ENCODE measurements at places on chromosomes 16 and 17. TPM values are rescaled to one million over a fixed set of nuclear protein-coding genes. Genes with fewer than 3 reads are reported as not detected.

DNA sequence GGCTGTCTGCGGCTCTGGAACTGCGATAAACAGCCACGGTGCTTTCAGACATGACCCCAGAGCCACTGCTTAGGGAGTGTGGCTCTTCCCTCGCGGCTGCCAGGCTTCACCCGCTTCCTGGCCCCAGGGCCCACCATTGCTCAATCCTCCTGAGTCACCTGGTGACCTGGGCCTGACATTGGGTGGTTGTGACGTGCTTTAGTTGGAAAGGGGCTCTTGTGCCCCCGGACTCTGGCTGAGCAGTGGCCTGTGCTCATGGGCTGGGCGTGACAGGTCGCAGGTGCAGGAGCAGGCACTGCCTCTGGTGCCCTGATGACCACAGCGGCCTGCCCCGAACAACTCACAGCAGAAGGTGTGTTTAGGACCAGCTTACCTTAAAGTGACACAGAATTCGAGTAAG is 8.6 kb upstream of the NUDT16L1 start:
- no peaks in the 10 kb centered on the region for H3K27me3 ChIP-seq
- peaks cover 10% of the 10 kb centered on the region for H3K4me1 ChIP-seq
- no peak overlapping the region for H3K27ac ChIP-seq
- no peak overlapping the region for H3K4me3 ChIP-seq
- peak; percentile 10 for DNase-seq

Gene CPHXL2
- total RNA-seq: not detected

DNA sequence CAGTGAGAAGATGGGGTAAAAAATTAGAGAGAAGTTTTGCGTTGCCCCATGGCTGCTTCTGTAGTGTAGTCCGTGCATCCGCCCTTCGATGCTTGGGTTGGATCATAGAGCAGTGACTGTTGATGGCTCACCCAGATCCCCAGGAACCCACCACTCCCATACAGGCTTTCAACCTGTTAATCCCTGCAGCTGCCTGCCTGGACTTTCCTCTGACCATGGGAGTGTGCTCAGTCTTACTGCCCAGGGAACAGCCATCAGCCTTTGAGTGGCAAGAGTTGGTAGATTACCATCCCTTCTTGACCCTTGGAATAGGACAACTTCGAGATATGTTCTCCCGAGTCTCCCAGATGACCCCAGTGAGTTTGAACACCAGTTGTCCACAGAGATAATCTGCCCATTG is 299.5 kb upstream of the HSBP1 start:
- H3K27me3 ChIP-seq: no peaks in the 10 kb centered on the region
- H3K4me1 ChIP-seq: no peaks in the 10 kb centered on the region
- H3K4me3 ChIP-seq: no peak overlapping the region
- no peak for DNase-seq
- no peaks in the 10 kb centered on the region for H3K36me3 ChIP-seq

GRCh38 chr17:81831563-81831956 is 1.5 kb downstream of the MCRIP1 start:
- DNase-seq: no peak
- H3K36me3 ChIP-seq: no peaks in the 10 kb centered on the region
- H3K4me3 ChIP-seq: no peak overlapping the region
- H3K4me1 ChIP-seq: peaks cover 21% of the 10 kb centered on the region

GRCh38 chr16:81431554-81432353 is 12.9 kb upstream of the CMIP start:
- no peak overlapping the region for H3K4me3 ChIP-seq
- peak overlapping the region; percentile 59 for H3K27ac ChIP-seq
- peaks cover 13% of the 10 kb centered on the region for H3K4me1 ChIP-seq
- peak; percentile 64 for DNase-seq

DNA sequence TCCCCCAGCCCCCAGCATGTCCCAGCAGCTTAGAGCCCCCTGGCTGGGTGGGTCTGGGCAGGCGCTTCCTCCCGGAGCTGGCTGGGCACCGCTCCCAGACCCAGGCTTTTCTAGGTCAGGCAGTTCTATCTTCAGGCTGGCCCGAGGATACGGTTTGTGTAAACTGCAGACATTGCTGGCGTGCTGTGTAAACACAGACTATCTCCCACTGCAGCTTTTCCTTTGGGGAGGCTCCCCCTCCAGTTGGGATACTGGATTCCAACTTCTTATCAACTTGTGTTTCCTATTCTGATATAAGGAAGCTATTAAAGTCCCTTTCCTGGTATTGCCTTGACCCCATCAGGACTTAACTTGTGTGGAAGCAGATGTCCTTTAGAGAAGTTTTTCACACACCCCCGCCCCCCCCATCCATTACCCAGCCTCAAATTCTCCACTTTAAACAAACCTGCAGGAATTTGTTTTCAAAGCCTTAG is 18.3 kb upstream of the GNA13 start:
- H3K4me1 ChIP-seq: peaks cover 47% of the 10 kb centered on the region
- no peaks in the 10 kb centered on the region for H3K36me3 ChIP-seq
- H3K27ac ChIP-seq: no peak overlapping the region
- no peak overlapping the region for H3K4me3 ChIP-seq

Gene FNDC8
- total RNA-seq: not detected

DNA sequence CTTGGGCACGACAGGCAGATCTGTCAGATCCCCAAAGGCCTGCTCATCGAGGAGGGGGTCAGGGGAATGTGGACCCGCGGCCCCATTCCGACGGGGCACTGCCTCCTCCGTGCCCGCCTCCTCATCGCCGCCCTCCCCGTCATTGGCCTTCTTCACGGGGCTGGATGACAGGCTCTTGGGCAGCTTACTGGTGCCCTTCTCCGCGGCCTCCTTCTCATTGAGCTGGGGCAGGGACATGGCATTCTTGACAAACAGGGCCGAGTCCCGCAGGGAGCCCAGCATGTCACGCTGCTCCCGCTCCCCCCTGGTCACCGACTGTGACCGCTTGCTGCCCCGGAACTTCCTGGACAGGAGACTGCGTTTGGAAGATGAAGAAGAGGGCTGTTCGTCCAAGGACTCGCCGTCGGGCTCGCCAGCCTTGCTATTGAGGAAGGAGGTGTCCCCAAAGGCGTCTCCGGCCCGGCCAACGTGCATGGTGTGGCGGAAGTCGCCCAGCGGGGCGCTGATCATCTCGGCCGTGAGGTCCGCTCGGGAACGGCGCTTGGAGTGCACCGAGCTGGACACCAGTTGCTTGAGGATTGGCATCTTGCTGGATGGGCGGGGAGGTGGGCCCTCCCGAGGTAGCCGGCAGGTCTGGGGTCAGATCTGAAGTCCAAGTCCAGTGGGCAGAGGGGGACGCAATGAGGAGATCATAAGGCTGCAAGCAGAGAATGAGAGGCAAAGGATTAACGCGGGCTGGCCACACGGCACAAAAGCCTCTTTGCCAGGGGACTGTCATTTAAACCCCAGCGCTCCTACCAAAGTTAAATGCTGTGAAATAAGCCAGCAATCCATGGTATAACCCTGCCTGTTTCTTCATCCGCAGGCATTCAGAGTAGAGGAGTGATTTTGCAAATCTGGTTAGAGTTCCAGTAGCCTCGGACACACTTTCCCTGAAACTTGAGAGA is 24.5 kb upstream of the CPSF4L start:
- DNase-seq: no peak
- peaks cover 25% of the 10 kb centered on the region for H3K36me3 ChIP-seq
- H3K27me3 ChIP-seq: no peaks in the 10 kb centered on the region
- H3K4me1 ChIP-seq: peaks cover 48% of the 10 kb centered on the region

- H3K4me1 ChIP-seq: peaks cover 22% of the 10 kb centered on the region
- peak overlapping the region; percentile 95 for H3K4me3 ChIP-seq
- peaks cover 40% of the 10 kb centered on the region for H3K36me3 ChIP-seq
- peak; percentile 27 for DNase-seq
- peak overlapping the region; percentile 88 for H3K27ac ChIP-seq
Measured at GRCh38 chr16:74297145-74297665, 591 bp downstream of the PSMD7 start.

DNA sequence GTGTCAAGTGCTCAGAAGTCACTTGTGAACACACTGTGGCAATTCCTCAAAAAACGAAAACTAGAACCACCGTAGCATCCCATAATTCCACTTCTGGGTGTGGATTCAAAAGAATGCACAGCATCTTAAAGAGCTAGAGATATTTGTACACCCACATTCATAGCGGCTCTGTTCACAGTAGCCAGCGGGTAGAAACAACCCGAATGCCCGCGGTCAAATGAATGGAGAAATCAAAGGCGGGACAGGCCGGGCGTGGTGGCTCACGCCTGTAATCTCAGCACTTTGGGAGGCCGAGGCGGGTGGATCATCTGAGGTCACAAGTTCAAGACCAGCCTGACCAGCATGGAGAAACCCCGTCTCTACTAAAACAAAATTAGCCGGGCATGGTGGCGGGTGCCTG is 337.5 kb downstream of the SEC14L1 start:
- DNase-seq: no peak
- no peak overlapping the region for H3K4me3 ChIP-seq
- peak overlapping the region; percentile 75 for H3K27ac ChIP-seq
- H3K4me1 ChIP-seq: peaks cover 38% of the 10 kb centered on the region

DNA sequence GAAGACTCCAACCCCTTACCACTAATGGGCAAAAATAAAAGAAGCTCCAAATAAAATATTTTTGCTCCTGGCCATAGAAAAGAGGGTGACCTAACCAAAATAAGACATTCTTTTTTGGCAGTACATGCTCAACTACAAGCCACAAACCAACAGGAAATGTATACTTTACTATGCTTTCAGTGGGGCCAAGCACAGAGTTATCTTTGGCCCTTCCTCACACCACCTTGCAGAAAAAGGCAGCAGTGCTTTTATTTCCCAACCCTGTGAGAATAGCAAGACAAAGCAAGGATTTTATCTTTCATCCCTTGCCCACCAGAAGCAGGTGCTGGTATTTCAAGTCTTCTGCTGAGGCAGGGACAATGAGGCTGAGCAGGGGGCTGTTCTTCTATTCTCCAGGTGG is 1493.1 kb downstream of the CDH11 start:
- no peak overlapping the region for H3K27ac ChIP-seq
- H3K27me3 ChIP-seq: no peaks in the 10 kb centered on the region
- H3K36me3 ChIP-seq: no peaks in the 10 kb centered on the region
- no peaks in the 10 kb centered on the region for H3K4me1 ChIP-seq
- DNase-seq: no peak
- no peak overlapping the region for H3K4me3 ChIP-seq

GRCh38 chr17:30921544-30922196 is at the start of gene ADAP2:
ADAP2 (plus strand) TSS chr17:30921945; CDS start chr17:30922015, 70 bp downstream.
- H3K27ac ChIP-seq: no peak within 1 kb of the TSS
- no peaks in the 10 kb centered on the region for H3K36me3 ChIP-seq
- 0 out of 2 replicates have a peak, but pooled peaks cover 6% of the 10 kb centered on the region for H3K4me1 ChIP-seq

Gene CACNG1
- not detected for total RNA-seq

GRCh38 chr16:28495098-28495793 is 803 bp downstream of the APOBR start:
- no peak overlapping the region for H3K27ac ChIP-seq
- H3K36me3 ChIP-seq: no peaks in the 10 kb centered on the region
- no peak overlapping the region for H3K4me3 ChIP-seq
- H3K27me3 ChIP-seq: no peaks in the 10 kb centered on the region
- no peaks in the 10 kb centered on the region for H3K4me1 ChIP-seq

DNA sequence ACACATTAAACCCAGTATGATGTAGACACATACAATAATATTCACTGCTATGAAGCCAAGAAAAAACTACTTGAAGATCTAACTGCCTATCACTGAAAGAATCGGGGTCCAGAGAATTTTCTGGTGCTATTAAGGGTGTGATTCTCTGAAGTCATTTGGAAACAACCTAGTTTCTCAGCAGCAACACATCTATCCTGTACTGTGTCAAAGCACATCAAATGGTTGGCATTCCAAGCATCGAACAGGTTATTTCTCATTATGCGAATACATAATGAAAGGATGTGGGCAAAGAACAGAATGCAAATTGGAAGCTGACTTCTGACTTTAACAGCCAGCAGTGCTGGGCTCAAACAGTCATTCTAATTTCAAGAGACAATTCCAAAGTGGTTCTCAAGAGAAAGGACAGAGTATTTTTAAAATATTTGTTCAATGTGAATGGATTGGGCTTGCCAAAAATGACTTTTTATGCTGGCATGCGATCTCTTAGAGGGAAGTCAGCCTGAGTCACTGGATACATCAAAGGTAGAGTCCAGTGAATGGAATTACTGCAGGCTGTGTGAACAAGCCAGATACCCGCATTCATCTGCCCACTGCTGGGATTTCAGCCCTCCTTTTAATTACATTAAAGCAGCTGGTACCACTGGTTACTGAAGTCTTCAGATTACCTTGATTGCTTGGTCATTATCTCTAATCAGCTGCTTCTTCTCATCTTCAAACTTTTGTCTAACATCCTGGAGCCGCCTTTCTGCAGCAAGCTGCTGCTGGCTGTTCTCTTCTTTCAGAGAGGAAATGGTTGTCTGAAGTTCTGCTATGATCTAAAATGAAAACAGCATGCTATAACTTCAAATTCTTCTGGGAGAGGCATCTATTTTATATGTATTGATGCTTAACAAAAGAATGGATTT is 181.2 kb upstream of the AXIN2 start:
- no peaks in the 10 kb centered on the region for H3K27me3 ChIP-seq
- peak overlapping the region; percentile 61 for H3K27ac ChIP-seq
- H3K4me3 ChIP-seq: peak overlapping the region; percentile 22
- H3K36me3 ChIP-seq: no peaks in the 10 kb centered on the region
- peaks cover 18% of the 10 kb centered on the region for H3K4me1 ChIP-seq

- H3K27me3 ChIP-seq: peaks cover 60% of the 10 kb centered on the region
- H3K4me1 ChIP-seq: no peaks in the 10 kb centered on the region
- no peak overlapping the region for H3K27ac ChIP-seq
- no peak for DNase-seq
- no peaks in the 10 kb centered on the region for H3K36me3 ChIP-seq
Measured at GRCh38 chr17:55622547-55622946, 100.1 kb downstream of the TMEM100 start.
